ENCODE measurements at places on chromosomes 1 and 21.

GRCh38 chr1:200668514-200669313 lies 993 bp downstream of the DDX59 start:
- DNase-seq, result no peak

DNA sequence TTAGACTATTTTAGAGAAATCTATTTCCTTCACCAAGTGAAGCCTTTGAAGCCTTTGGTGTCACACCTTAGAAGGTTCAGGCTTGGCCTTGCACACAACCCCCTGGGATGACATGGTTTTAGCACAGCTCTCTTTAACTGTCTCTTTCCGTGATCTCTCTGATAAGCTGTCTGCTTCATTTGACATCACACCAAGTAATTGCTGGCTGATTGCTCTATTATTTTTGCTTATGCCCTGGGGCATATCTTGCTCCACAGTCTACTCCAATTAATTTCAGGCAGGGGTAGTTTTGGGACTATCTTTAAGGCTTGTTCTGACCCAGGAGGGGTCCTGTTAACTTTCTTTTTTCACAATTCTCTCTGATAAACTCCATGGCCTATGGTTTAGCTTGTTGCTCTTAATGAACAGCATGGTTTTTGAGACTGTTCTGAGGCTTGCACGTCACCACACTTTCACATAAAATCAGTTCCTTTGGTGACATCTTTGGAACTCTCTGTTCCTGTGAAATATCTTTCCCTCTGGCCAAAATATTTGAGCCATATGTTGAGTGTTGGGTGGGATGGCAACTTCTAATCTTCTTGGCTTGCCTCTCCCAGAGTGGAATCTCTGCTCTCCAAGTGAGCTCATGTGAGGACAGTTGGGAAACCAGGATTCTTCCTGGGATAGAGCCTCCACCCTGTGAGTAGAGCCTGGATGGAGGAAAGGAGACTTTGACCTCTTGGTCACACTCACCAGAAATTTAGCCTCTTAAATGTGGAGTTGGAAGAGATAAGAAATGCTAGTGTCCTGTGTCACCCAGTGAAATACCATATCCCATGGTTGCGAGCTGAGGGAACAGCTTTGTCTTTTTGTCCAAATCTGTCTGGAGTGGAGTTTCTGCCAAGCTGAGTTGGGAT lies 63.6 kb downstream of the MAP3K21 start:
- DNase-seq, result no peak

DNA sequence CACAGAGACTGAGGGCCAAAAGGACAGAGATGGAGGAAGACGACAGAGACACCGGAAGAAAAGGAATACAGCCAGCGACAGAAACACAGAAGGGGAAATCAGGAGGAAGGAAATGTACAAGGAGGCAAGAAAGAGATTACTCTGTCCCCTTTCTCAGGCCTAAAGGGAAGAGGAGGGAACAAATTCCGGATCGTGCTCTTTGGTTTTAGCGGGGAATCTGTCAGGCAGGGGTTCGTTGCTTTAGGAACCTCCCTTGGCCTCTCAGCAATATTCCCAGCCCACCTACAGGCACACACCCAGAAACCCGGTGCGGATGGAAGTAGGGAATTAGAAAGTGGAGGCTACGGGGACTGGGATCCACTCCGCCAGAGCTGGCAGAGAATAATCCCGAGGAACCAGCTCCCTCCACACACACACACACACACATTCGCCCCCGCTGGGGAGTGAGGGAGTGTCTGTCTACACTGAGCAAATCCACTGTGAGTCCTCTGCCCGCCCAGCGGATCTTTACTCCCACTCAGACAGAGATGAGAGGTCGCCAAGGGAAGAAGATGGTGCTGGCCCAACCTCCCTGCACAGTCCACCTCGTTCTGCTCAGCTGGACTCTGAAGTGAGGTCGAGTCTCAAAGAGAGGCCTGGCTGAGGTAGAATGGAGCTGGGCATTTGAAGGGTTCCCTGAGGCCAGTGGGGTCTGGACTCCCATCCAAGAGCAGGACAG lies 5.7 kb downstream of the TAL1 start:
- DNase-seq, result no peak

GRCh38 chr1:100904528-100904927 lies 8.6 kb downstream of the SLC30A7 start:
- no peak for DNase-seq

- peak; percentile 3 for DNase-seq
These were observed 198.0 kb upstream of the ZP4 start for GRCh38 chr1:238088560-238089290.

GRCh38 chr1:64482720-64483119 lies 12.8 kb downstream of the CACHD1 start:
- no peak for DNase-seq

- DNase-seq, result no peak
These were observed 109.2 kb upstream of the NR5A2 start for GRCh38 chr1:199918196-199918769.

- DNase-seq, result no peak
These were observed 1.6 kb downstream of the PADI2 start for GRCh38 chr1:17117451-17118265.

DNA sequence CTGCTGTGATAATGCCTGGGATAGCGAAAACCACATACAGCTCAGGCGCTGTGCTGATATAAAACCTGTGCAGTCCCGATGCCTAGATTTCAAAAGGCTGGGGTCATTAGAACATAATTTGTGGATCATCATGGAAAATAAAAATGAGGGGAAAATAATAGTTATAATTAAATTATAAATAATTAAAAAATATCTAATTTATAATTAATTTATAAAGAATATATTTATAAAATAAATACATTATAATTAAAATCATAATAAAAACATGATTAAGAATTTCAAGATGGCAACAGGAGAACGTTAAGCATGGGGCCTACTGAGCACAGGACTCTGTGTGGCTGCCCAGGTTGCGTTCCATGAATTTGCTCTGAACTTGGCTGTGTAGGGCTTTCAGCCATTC lies 53.9 kb downstream of the C21orf91 start:
- DNase-seq, result no peak

DNA sequence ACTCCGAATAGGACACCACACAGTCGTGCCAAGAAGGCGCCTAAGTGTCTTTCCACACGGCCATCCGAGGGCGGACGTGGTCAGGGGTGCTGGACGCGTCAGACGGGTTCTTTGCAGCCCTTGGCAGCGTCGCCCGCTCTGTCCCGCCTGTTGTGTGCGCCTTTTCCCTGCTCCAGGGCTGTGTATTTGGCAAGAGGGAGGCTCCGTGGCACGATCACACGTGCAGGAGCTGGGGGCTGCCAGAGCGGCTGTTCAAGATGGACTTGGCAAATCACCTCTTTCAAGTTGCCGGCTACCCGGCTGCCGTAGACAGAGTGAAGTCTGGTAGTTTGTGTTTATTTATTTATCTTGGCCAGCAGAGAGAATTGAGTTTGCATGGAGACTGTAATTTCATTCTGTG lies 31.9 kb downstream of the PRKCZ start:
- no peak for DNase-seq

- DNase-seq, result no peak
These were observed 6.8 kb downstream of the TSPEAR start for GRCh38 chr21:44704636-44705001.

- no peak for DNase-seq
These were observed 247.3 kb downstream of the S1PR1 start for GRCh38 chr1:101483982-101484688.

GRCh38 chr1:49323925-49324540 lies 547.3 kb upstream of the BEND5 start:
- DNase-seq, result no peak

GRCh38 chr1:238892612-238893011 lies 493.8 kb upstream of the CHRM3 start:
- peak; percentile 84 for DNase-seq

GRCh38 chr1:51442616-51443015 lies 76.5 kb downstream of the EPS15 start:
- no peak for DNase-seq

GRCh38 chr1:39819091-39819812 lies 30.6 kb upstream of the BMP8B start:
- no peak for DNase-seq

- peak; percentile 92 for DNase-seq
These were observed 65.7 kb downstream of the MAP3K7CL start for GRCh38 chr21:29195981-29196669.

- no peak for DNase-seq
These were observed 45.1 kb downstream of the FASLG start for GRCh38 chr1:172704001-172704400.

DNA sequence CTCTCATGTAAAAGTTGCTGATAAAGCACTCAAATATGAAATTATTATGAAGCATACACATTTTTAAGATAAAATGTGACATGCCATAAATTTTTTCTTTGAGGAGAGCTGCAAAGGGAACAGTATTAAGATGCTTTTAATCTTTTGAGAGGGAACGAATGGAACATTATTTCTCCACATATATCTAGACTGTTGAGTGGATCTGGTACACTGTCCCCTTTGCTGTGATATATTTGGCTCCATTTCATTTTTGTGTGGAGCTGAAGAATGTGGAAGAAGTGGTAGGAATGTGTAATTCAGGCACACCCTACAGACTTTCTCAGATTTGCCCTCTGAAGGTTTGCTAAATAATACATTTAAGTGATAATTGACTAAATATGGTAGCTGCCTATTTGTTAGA lies 31.7 kb downstream of the PGM1 start:
- DNase-seq, result peak; percentile 8
